ENCODE measurements at places on chromosomes 6 and 20.

GRCh38 chr6:147547369-147547902 is 38.9 kb downstream of the SAMD5 start:
- DNase-seq = no peak

DNA sequence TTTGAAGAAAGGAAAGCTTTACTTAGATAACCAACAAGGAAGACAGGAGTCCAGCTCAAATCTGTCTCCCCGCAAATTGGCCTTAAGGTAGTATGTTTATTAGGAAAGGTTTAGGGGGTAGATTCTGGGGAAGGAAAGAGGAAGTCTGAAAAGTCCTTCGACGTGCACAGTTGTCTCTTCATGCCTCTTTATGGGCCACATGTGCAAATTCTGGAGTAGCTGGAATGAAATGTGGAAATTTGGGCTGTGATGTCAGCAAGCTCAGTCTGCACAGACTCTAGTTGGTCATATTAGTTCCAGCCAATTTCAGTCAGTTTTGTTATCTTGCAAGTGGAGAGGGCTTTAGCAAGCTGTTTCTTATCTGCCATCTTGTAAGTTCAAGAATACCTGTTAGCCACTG is 50.1 kb downstream of the NUP153 start:
- DNase-seq = no peak

DNA sequence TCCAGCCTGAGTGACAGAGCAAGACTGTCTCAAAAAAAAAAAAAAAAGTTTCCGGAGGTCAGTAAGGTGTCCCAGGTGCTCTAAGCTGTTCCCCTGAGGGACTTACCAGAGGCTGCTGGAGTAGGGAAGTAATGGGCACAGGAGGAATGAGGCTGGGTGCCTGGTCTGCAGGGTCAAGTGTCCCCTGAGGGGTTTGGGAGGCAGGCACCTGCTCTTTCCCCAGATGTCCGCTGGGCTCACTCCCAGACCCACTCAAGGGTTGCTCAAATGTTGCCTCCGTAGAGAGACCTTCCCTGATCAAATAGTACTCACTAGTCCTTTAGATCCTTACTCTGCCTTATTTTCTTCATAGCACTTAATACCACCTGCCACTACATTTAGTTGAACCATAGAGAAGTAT is 5.4 kb upstream of the MAPK13 start:
- no peak for DNase-seq

GRCh38 chr6:125951323-125951722 is 5.2 kb upstream of the HINT3 start:
- no peak for DNase-seq

GRCh38 chr6:81906709-81907204 is 154.3 kb upstream of the TENT5A start:
- no peak for DNase-seq

- no peak for DNase-seq
Observed at GRCh38 chr6:113428702-113429101, 428.4 kb upstream of the MARCKS start.

GRCh38 chr6:6333501-6333900 is 13.0 kb upstream of the F13A1 start:
- DNase-seq = no peak

DNA sequence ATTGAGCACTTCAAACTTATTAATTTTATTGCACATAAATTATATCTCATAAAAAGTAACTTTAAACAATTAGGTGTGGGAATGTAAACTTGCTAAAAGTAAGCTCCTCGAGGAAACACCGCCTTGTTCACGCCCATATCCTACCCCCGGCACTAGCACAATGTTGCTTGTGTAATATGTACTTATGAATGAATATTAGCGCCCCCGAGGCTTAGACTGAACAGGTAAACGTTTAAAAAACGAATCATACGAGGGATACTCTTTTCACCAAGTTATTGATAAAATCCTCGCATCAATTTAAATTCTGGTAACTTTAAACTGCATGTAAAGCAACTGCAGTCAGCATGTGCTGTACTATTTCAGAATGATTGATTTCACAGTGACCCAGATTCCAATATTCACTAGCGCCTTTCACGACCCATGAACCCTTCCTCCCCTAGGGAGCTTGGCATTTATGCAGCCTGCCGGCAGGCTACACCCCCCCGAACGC is 637 bp downstream of the TFB1M start:
- no peak for DNase-seq

- no peak for DNase-seq
Observed at GRCh38 chr20:62745279-62745951, 36.8 kb downstream of the NTSR1 start.
